Fibroblast of the aortic adventitia (primary cell): ENCODE measurements at places on chromosomes 6 and 20. TPM values are rescaled to one million over a fixed set of nuclear protein-coding genes. Genes with fewer than 3 reads are reported as not detected.

- DNase-seq: no peak
Observed at GRCh38 chr6:11538052-11538818, 686 bp downstream of the TMEM170B start.

GRCh38 chr6:51387907-51388306, 569.2 kb downstream of the TFAP2B start:
- DNase-seq: no peak

The BEND6 gene
- 15.3 and 34.8 TPM in 2 replicates for total RNA-seq

- no peak for DNase-seq
Observed at GRCh38 chr6:155614606-155615005, 159.0 kb upstream of the NOX3 start.

DNA sequence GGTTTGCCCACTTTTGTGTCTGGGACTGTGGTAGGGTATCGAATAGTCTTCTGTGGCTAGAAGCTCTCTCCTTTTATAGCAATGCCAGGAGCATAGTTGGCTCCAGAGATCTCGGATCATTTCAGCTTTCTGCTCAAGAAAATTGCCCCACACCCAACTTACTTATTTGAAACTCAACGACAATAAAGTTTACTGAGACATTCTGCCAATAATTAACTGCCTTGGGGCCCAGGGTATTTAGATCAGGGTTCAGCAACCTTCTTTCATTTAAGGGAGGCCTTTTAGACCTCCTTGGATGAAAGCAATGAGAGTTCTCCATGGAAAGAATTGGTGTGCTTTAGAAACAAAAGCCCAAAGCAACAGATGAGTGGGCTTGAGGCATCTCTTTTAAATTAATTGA, 53.8 kb upstream of the GMPR start:
- DNase-seq: no peak

- DNase-seq: no peak
Observed at GRCh38 chr6:11174242-11174611, 58.2 kb downstream of the NEDD9 start.

DNA sequence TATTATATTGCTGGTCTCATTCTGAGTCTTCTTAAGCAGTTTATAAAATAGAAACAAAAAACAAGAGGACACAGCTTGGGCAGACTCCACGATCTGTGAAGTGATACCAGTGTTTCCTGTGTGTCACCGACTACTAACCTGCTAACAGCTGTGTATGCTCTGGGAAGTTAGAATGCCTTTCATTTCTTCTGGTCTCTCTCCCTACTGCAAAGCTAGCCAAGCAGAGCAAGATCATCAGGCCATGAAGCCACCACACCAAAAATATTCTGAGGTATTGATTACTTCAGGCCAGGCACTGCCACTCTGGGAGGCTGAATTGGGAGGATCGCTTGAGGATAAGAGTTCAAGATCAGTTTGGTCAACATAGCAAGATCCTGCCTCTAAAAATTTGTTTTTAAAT, 46.9 kb upstream of the SMIM29 start:
- DNase-seq: no peak

The DLL1 gene
- total RNA-seq: 0.09 and 4.9 TPM in 2 replicates

DNA sequence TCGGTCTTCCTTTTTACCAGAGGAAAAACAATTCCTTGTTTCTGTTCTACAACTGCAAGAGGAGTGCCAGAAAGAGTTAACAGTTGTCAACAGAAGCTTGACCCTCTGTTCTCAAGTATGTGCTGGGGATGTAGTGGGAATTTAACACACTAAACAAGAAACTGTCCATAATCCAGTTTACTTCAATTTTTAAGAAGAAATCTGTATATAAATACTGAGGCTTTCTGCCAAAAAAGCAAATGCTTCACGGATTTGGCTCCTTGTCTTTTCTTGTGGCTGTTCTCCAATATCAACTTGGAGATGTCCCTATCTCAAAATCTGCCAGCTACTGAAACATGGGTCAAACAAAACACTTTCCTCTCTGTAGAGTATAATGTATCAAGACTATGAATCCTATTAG, 26.8 kb downstream of the REV3L start:
- DNase-seq: peak; percentile 65

GRCh38 chr6:118535176-118535844, 12.8 kb upstream of the PLN start:
- no peak for DNase-seq

The XRN2 gene
- total RNA-seq: 97.1 and 97.3 TPM in 2 replicates

GRCh38 chr6:4309540-4309939, 174.2 kb upstream of the ECI2 start:
- DNase-seq: no peak

The COL9A3 gene
- 0.36 and 0.98 TPM in 2 replicates for total RNA-seq

DNA sequence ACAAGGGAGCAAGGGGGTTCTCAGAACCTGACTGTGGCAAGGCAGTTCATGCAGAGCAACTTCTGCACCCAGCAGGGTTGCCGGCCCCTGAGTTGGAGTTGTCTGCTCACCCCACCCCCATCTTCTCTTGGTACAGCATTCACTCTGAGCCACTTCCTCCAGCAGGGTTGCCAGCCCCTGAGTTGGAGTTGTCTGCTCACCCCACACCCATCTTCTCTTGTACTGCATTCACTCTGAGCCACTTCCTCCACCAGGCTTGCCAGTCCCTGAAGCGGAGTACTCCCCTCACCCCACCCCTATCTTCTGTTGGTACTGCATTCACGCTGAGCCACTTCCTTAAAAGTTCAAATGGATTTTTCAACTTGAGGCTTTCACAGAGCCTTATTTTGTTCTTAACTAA, 79.7 kb upstream of the SYNDIG1 start:
- DNase-seq: no peak

GRCh38 chr20:44811150-44811685, 872 bp upstream of the RIMS4 start:
- no peak for DNase-seq

- DNase-seq: no peak
Observed at GRCh38 chr20:22394583-22394982, 189.8 kb downstream of the FOXA2 start.

- no peak for DNase-seq
Observed at GRCh38 chr6:23731609-23732008, 394.4 kb upstream of the NRSN1 start.

DNA sequence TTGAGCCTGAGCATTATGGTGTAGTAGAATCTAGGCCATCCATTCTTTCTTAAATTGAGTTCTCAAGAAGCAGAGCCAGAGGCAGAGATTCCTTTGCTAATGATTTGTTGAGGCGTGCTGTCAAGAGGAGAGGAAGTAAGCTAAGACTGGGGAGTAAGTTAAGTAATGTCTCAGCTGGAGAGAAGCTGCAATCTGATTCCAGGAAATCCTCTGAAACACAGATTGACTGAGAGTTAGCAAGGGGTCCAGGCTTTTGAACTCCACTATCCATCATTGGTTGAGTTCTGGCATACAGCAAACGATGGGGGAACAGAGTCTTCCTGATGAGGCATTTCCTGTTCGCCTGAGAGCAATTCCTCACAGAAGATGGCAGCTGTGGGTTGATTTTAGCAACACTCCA, 207.4 kb upstream of the RAB32 start:
- peak; percentile 46 for DNase-seq

- no peak for DNase-seq
Observed at GRCh38 chr6:45854149-45854742, 161.4 kb downstream of the CLIC5 start.

DNA sequence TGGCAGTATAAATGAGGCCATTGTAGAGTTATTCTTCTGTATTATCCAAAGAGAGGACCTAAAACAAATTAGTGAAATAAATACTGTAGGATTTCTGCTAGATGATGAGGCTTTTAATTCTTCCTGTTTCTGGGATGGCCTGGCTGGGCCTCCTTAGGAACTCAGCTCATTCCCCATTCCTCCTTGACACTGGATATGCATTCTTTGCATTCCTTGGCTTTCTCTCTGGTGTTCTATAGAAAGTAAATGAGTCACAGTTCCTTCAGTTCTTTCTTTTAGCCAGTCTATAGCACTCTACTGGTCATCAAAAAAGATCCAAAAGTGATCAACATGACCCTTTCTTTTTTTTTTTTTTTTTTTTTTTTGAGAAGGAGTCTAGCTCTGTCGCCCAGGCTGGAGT, 8.6 kb downstream of the OR10C1 start:
- DNase-seq: no peak

The RPS10 gene
- 1,593 and 2,945 TPM in 2 replicates for total RNA-seq

The PDE10A gene
- total RNA-seq: 6.1 and 12.7 TPM in 2 replicates

- peak; percentile 78 for DNase-seq
Observed at GRCh38 chr6:36131511-36132245, 1.4 kb downstream of the MAPK13 start.

The ABHD16B gene
- not detected in 2 replicates for total RNA-seq

GRCh38 chr6:35662999-35663398, 25.7 kb downstream of the FKBP5 start:
- peak; percentile 27 for DNase-seq

DNA sequence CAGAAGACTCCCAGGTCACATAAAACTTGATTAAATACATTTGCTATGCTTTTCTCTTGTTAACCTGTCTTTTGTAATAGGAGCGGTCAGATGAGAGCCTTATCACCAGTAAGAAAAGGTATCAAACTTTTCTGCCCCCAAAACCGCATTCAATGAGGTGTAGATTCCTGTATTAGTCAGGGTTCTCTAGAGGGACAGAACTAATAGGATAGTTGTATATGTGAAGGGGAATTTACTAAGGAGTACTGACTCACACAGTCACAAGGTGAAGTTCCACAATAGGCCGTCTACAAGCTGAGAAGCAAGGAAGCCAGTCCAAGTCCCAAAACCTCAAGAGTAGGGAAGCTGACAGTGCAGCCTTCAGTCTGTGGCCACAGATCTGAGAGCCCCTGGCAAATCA, 32.7 kb downstream of the PTPRK start:
- peak; percentile 78 for DNase-seq

The NT5E gene
- total RNA-seq: 67.2 and 418 TPM in 2 replicates

DNA sequence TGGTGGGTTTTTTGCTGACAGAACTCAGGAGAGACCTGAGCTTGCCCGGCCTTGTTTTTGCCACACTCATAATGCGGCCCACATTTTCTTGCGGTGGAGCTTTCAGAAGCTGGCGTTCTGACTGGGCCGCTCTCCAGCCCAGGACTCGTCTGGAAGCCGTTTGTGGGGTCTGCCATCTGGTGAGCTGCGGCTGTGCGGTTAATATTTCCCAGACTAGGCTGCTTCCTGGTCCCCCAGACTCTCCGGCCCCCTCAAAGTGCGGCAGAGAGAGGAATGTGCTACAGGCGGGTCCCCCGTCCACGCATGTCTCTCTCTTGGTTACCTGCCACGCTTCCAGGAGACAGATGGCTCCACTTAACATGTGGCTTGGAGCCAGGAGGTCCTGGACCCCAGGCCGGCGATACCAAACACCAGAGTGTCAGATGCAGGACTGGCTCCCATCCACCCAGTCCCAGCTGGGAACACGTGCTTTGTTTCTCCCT, 128.9 kb upstream of the PMEPA1 start:
- no peak for DNase-seq

- DNase-seq: peak; percentile 17
Observed at GRCh38 chr6:11318835-11319813, 86.7 kb upstream of the NEDD9 start.

DNA sequence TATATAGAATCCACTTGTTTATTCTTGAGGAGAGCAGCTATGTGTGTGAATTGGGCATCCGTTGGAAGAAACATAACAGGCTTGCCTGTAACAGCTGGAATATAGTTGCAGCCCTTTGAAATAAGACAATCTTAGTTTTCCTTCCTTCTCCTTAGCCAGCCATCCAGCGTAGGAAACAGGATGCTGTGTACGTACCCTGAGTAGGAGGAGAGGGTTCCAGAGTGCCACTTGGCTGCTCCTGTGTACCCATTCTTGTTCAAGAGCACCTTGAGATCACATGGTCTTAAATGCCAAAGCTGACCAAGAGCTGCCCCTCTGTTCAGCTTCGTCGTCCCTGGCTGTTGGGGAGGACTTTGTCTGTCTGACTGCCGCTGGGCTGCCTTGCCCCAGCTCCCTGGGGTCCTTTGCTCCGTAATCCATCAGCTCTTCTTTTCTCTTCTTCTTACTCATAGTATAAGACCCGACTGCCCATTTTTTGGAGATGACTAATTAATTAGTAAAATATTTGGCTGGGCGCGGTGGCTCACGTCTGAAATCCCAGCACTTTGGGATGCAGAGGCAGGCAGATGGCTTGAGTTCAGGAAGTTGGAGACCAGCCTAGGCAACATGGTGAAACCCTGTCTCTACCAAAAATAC, 49.0 kb downstream of the RREB1 start:
- peak; percentile 86 for DNase-seq

DNA sequence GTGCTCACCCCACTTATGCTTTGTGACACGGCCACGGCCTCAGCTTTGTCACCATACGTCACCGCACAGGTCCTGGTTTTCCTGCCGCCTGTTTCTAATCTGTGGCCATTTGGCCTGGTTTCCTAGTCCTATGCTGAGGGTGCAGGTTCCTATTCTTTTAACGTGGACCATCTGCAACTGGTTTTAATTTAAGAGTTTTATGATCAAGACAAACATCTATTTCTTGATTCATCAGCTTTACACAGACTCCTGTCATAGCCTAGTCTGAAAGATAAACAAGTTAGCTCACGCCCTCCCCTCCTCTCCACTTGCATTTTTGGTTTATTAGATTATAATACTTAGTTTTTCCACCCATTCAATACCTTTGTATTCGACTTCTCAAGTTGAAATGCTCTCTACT, 97.5 kb upstream of the RPS6KA2 start:
- DNase-seq: no peak

DNA sequence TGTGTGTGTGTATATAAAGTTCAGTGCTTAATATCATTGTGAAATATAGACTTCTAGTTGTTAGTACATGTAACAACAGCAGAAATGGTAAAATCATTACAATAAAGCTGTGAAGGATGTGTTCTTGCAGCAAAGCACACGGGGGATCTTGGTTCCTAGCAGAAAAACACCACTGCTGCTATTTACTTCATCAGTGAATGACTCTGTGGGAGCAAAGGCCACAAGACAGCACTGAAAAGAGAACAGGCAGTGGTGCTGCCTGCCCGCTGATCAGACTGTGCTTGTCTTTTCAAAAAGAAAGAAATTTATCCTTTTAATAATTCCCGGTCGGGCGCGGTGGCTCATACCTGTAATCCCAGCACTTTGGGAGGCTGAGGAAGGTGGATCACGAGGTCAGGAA, 689.9 kb upstream of the CITED2 start:
- no peak for DNase-seq

- DNase-seq: peak; percentile 68
Observed at GRCh38 chr6:57252975-57253374, 30.9 kb upstream of the RAB23 start.

The MUCL3 gene
- under 0.01 TPM in 1 of 2 replicates, not detected in the other for total RNA-seq

DNA sequence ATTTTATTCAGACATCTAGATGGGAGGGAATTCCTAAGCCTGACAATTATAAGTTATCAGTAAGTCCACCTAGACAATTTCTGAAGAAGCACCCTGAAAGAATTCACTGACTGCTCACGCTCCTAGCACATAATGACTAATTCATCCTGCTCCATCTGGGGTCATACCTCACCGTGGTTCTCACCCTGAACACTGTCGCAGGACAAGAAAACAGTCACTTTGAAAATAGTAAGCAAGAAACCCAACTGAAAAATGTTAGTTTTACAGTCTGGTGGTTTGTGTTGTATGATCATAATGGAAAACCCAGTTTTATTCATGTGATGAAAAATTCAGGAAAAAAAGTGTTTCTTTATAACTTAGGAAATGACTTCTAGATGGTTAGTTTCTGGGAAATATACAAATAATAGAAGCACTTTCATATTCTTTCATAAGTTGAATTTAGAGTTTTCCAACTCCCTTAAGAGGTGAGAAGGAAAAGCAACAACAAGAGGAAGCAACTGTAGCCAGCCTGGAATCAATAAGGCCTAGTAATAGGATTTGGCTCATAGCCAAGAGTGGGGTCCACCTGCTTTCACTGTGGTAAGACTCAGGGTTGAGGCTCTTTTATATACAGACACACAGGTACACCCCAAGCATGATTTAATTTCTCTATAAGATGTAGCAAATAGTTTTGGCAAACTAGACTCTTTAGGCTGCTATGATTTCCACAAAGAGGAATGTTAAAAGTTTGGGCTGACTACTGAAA, 94.1 kb downstream of the HIVEP2 start:
- no peak for DNase-seq

The CYP39A1 gene
- total RNA-seq: 0.63 and 4.7 TPM in 2 replicates
